ENCODE measurements at places on chromosomes 13 and 19. TPM values are rescaled to one million over a fixed set of nuclear protein-coding genes. Genes with fewer than 3 reads are reported as not detected.

DNA sequence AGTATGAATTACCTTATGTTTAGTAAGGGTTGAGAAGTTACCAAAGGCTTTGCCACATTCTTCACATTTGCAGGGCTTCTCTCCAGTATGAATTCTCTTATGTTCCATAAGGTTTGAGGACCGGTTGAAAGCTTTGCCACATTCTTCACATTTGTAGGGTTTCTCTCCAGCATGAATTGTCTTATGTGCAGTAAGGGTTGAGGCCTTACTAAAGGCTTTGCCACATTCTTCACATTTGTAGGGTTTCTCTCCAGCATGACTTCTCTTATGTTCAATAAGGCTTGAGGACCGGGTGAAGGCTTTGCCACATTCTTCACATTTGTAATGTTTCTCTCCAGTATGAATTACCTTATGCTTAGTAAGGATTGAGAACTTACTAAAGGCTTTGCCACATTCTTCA, 26.7 kb downstream of the ZNF728 start:
- no peak for DNase-seq

DNA sequence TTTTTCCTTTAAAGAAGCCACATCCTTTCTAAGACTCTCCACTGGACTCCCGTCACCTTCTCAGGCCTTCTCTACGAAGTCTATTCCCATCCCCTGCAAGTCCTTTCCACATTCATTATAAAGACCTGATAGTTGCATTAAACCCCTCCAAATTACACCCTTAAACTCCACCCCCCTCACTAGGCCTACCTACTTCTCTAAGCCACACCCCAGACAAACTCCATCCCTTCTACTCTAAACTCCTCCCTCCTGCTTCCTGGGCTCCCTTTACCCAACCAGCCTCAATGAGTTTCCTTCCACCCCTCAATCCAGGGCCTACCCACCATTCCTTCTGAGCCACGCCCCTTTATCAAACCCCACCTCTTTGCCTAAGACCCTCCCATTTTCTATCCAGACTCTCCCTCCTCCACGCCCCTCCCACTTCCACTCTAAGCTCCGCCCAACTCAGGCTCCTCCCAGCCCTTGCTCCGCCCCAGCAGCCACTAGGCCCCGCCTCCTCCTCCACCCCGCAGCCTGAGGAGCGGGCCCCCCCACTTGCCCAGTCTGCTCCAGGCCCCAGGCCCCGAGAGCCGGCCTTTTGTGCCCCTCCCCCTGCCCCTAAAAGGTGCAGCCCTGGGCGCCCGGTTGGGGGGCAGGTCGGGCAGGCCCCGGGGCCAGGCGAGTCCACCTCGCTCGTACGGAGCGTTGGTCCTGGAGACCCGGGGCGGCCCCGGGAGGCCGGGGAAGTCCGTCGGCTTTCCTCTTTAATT, 424 bp downstream of the FIZ1 start:
- peak; percentile 80 for DNase-seq

The APC2 gene
- polyA plus RNA-seq: 0.66 TPM

- no peak for DNase-seq
These were observed 1.2 kb upstream of the RCBTB2 start for GRCh38 chr13:48533961-48534600.

The DIRAS1 gene
- 13.3 TPM for polyA plus RNA-seq

DNA sequence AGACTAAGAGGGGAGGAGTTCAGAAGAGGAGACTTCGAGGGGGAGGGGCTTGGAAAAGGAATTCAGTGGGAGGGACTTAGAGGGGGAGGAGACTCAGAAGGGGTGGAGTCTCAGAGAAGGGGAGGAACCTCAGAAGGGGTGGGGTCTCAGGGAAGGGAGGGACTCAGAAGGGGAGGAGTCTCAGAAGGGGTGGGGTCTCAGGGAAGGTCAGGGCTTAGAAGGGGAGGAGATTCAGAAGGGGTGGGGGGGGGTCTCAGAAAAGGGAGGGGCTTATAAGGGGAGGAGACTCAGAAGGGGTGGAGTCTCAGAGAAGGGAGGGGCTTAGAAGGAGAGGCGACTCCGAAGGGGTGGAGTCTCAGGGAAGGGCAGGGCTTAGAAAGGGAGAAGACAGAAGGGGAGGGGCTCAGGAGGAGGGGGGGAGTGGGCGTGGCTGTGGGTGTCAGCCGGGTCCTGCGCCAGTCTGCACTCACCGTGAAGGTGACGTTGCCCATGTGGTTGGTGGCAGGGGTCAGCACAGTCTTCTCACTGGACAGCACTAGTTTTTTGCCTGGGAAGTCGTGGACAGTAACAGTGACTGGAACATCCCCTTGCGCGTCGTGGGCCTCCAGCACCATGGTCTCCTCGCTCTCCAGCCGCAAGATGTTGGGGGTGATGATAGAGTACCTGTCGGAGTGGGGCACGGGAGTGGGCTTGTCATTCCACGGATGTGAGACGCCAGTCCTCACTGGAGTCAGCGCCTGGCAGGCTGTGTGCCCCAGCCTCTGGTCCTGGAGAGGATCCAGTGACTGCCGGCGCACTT, 1.5 kb downstream of the C3 start:
- no peak for DNase-seq

DNA sequence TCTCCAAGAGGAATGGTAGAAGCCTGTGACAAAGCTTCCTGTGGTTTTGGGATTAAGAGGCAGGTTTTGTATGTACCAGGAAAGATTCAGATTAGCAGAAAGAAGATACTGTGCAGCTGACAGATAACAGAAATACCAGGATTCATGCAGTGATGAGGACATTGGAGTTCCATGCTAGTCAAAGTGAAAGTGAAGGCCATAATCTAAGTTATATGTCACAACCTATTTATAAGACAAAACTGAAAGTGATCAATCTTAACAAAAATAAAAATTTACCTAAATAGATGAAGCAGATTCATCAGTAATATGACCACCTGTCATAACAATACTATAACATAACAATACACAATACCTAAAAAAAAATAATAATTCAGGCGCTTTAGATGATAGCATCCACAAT, 1305.2 kb upstream of the PCDH9 start:
- no peak for DNase-seq

The SYCN gene
- not detected for polyA plus RNA-seq

GRCh38 chr13:96100457-96101220, 10.7 kb downstream of the HS6ST3 start:
- no peak for DNase-seq

The ERCC5 gene
- polyA plus RNA-seq: 35.9 TPM

DNA sequence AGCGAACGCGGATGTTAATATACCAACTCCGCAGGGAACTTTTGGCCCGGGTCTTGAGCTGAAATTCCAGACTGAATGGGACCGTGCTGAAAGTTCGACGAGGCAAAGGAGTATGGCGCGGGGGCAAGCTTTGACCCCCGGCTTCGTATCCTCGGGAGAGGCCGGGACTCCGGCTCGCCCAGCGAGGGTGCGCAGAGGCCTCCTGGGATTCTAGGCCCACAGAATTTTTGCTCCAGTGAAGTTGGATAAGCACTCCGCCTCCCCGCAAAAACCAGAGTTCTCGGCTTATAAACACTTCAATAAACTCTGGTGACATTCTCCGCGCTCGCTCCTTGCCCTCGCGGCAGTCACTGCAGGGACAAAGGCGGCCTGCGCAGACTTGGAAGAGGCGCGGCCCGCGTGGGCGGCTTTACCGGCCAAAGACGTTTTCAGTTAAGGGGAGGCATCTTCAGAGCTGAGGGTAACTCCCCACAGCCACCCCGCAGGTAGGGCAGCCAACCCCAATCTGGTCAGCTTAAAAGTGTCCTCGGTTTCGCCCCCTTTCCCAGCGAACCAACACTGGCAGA, 112.6 kb downstream of the KCNRG start:
- DNase-seq: no peak

DNA sequence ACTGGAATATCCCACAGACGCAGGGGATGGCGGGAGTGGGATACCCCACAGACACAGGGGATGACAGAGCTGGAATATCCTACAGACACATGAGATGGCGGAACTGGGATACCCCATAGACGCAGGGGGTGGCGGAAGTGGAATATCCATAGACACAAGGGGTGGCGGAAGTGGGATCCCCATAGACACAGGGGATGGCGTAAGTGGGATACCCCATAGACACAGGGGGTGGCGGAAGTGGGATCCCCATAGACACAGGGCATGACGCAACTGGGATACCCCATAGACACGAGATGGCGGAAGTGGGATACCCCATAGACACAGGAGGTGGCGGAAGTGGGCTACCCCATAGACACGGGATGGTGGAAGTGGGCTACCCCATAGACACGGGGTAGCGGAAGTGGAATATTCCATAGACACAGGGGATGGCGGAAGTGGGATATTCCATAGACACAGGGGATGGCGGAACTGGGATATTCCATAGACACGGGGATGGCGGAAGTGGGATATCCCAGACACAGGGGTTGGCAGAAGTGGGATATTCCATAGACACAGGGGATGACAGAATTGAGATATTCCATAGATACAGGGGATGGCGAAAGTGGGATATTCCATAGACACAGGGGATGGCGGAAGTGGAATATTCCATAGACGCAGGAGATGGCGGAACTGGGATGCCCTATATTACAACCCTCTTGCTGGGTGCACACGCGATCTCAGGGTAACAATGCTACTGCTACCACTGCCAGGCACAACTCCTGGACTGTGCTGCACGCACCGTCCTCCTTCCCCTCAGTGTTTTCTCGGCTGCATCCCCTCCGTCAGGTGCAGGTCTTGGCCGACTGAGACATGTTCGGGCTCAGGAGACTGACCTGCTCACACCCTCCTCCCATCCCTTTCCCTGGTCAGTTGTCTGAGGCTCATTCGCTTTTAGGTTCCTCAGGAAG, 28.1 kb downstream of the ZNF787 start:
- no peak for DNase-seq

The PDX1 gene
- polyA plus RNA-seq: not detected

The JAK3 gene
- 2.7 TPM for polyA plus RNA-seq

The IGFL2 gene
- polyA plus RNA-seq: not detected

- no peak for DNase-seq
These were observed 4.1 kb upstream of the IGSF23 start for GRCh38 chr19:44609219-44609618.

GRCh38 chr19:46624958-46625661, at the start of gene PTGIR:
PTGIR (minus strand) TSS chr19:46625089; CDS start chr19:46624225, 864 bp downstream.
- no peak for DNase-seq

- no peak for DNase-seq
These were observed 225.1 kb downstream of the TM9SF2 start for GRCh38 chr13:99726282-99726894.

Data from urinary bladder (tissue), 4 donors.